ENCODE measurements at places on chromosomes 5 and 9. TPM values are rescaled to one million over a fixed set of nuclear protein-coding genes. Genes with fewer than 3 reads are reported as not detected.

TENT4A gene
- total RNA-seq, result 7.8 TPM

SAPCD2 gene
- 36.3 TPM for total RNA-seq

RABEPK gene
- total RNA-seq, result 19.9 TPM

LHX3 gene
- total RNA-seq, result not detected

TSSK1B gene
- not detected for total RNA-seq

Measured in dermis blood vessel endothelial cell (primary cell).